ENCODE measurements at places on chromosomes 13 and 19.
A peak's percentile ranks its signal among the peaks of the same experiment; 100 is the strongest.

DNA sequence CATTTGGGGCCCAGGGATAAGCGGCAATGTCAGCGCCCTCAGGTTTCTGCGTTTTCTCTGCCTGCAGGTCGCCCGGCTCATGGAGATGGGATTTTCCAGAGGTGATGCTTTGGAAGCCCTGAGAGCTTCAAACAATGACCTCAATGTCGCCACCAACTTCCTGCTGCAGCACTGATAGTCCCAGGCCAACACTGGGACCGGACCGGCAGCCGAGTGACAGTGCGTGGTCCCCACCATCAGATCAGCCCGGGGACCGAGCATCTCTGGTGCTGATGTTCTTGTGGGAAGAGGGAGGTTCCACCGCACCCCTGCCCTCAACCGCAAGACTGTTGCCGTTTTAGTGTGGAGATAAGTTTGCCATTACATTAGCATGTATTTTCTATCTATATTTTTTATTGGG lies 78.0 kb upstream of the GPR183 start:
- no peak for DNase-seq

DNA sequence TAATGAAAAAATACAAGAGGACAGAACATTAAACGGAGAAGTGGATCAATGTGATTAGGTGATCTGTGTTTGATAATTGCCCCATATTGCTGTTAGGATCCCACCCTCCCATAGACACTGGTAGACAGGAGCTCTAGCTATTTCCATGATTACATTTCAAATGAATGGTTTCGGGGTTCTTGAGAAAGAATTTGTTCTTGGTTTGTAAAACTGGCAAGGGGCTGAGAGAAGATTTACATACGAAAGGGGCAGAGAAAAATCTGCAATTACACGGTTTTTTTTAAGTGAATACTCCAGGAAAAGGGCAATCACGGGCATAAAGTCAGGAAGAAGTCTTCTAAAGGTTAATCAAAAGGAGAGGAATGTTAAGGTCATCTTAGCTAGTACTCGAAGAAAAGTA lies 2125.7 kb upstream of the PCDH20 start:
- DNase-seq: no peak

- no peak for DNase-seq
These were observed 77.4 kb downstream of the SLC15A1 start for GRCh38 chr13:98675066-98675465.

DNA sequence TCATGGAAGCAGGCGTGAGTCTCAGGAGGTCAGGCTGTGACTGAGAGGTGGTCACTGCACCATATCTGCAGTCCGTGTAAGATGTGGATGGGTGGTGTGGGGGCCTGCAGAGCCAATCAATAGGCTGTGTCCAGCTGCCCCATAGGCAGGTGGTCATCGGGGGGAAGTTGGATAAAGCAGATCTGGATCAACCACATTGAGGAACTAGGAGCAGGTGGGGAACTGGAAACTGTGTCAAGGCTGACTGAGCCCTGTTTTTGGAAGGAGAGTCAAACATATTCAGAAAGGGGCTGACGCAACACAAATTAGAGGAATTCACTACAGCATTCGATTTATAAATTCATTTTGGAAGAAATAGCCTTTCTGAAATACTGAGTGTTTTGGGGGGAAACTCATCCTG lies 15.0 kb downstream of the CLEC4M start:
- DNase-seq: no peak

GRCh38 chr19:16144216-16144581 lies 714 bp downstream of the HSH2D start:
- no peak for DNase-seq

- DNase-seq: no peak
These were observed 73.5 kb upstream of the PCDH17 start for GRCh38 chr13:57558051-57558467.

GRCh38 chr19:41175801-41176777 lies 16.9 kb upstream of the CYP2S1 start:
- DNase-seq: peak; percentile 33

- DNase-seq: no peak
These were observed 84.6 kb upstream of the TRPC4 start for GRCh38 chr13:37954191-37954590.

- DNase-seq: no peak
These were observed 2738.9 kb upstream of the PCDH20 start for GRCh38 chr13:64154514-64154913.

DNA sequence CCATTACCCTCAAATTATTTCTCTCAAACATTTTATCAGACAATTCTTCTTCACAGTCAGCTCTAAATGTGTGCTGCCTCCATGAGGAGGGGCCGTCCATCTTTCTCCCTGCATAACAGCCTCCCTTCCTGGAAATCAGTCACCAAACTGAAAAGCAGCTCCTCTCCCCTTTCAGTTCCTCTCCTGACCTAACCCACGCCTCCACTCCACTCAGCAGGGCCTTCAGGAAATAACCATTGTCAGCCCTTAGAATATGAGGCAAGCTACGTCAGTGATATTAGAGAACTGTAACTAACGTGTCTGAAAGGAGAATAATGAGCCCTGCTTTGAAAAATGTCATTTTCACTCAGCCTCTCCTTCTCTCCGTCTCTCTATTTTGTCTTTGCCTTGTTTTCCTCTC lies 116.2 kb downstream of the OLFM4 start:
- DNase-seq: no peak

- no peak for DNase-seq
These were observed 14.0 kb downstream of the ZNF114 start for GRCh38 chr19:48283908-48284307.

GRCh38 chr19:56404705-56405056 lies 549 bp downstream of the ZNF583 start:
- DNase-seq: no peak

GRCh38 chr13:89890806-89891205 lies 1456.7 kb upstream of the MIR17HG start:
- DNase-seq: no peak

DNA sequence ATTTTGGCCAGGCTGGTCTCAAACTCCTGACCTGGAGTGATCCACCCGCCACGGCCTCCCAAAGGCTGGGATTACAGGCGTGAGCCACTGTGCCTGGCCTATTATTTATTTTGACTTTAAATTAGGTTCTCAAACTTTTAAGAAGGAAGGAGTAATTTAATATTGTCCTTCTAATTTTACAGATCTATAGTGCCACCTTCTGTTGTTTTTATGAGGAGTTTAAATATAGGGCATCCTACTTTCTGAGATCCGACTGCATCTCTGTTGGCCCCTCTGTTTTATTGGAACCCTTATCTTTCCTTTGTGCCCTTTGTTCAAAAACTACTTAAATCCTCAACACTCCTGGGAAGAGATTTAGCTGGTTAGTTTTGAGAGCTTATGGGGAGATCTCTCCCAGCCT lies 25.4 kb upstream of the ZMYM5 start:
- no peak for DNase-seq

- no peak for DNase-seq
These were observed 6.5 kb upstream of the S1PR4 start for GRCh38 chr19:3171894-3172672.

GRCh38 chr13:31310356-31310755 lies 110.6 kb downstream of the B3GLCT start:
- no peak for DNase-seq

- DNase-seq: peak; percentile 97
These were observed 5.8 kb downstream of the KLF2 start for GRCh38 chr19:16330368-16330801.

DNA sequence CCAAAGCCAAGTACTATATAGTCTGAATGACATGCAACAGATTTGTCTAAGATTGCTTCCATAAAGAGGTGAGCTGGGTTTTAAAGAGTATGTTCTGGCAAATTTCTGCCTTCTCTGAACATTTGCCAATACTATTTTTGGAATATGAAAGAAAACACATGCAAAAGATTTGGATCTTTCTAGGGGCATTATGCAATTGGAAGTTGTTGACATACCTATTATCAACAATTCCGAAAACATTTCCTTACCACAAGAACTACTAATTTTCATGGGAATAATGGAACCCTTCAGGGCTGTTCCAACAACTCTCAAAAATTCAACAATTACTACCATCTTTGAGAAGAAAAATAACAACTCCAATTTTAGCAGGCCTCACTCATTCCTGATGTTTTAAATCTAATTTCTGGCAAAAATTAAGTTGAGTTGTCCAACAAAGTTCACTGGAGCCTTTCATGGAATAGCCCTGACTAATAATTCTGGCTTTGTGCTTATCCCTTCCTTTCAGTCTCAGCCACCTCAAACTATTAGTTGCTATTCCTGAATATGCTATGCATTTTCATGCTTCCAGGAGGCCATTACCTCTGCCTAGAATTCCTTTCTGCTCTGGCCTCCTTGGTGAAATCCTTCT lies 250.0 kb downstream of the RGCC start:
- no peak for DNase-seq

GRCh38 chr19:47821460-47822020 lies at the start of gene CRX:
TSS of gene CRX (plus strand) at chr19:47821937. CDS start at chr19:47834444, 12,507 bp downstream.
- DNase-seq: no peak

- DNase-seq: no peak
These were observed 174.5 kb downstream of the KCTD12 start for GRCh38 chr13:76711550-76712182.

GRCh38 chr19:6891761-6892385 lies 4.5 kb downstream of the ADGRE1 start:
- no peak for DNase-seq

DNA sequence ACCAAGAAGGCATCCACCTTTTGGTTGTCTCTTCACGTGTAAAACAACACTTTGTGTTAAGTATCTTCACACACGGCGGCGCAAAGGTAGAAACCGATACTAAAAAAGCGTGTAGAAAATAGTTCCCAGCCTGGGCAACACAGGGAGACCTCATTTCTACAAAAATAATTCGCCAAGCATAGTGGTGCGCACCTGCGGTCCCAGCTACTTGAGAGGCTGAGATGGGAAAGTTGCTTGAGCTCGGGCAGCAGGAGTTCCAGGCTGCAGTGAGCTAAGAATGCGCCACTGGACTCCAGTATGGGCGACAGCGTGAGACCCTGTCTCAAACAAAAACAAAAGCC lies 573 bp upstream of the ERCC5 start:
- DNase-seq: no peak

- no peak for DNase-seq
These were observed 11.3 kb downstream of the LILRB4 start for GRCh38 chr19:54674021-54674617.

Data from stimulated activated CD4-positive, alpha-beta T cell treated with anti-CD3 and anti-CD28 coated beads, Interleukin-1b, Interleukin-23, amount 100 ng/mL, for 48 hours (primary cell).